Lower leg skin (tissue), 4 donors: ENCODE measurements at places on chromosomes 11 and 22. TPM values are rescaled to one million over a fixed set of nuclear protein-coding genes. Genes with fewer than 3 reads are reported as not detected.

The TEAD1 gene
- 45.7 TPM for total RNA-seq

The OR8A1 gene
- total RNA-seq = not detected

The OR4D5 gene
- total RNA-seq = not detected

The KDM4E gene
- not detected for total RNA-seq

The TMPRSS4 gene
- total RNA-seq = 2.1 TPM

The MOV10L1 gene
- not detected for total RNA-seq

The OR10W1 gene
- total RNA-seq = not detected

The RTN4RL2 gene
- 3.6 TPM for total RNA-seq

The RPS6KA4 gene
- total RNA-seq = 39.4 TPM

The LYVE1 gene
- 16.8 TPM for total RNA-seq

The MAPK11 gene
- 8.1 TPM for total RNA-seq

The P2RY6 gene
- total RNA-seq = not detected

The SDF2L1 gene
- 8.2 TPM for total RNA-seq

The CLCF1 gene
- total RNA-seq = 2.8 TPM

The MMP8 gene
- total RNA-seq = not detected

The MS4A14 gene
- total RNA-seq = 1.2 TPM

The ZNF214 gene
- total RNA-seq = 0.21 TPM

The OR52A1 gene
- not detected for total RNA-seq

The KIF18A gene
- total RNA-seq = 1.1 TPM
